ENCODE measurements at places on chromosomes 11 and 22.
A peak's percentile ranks its signal among the peaks of the same experiment; 100 is the strongest.

DNA sequence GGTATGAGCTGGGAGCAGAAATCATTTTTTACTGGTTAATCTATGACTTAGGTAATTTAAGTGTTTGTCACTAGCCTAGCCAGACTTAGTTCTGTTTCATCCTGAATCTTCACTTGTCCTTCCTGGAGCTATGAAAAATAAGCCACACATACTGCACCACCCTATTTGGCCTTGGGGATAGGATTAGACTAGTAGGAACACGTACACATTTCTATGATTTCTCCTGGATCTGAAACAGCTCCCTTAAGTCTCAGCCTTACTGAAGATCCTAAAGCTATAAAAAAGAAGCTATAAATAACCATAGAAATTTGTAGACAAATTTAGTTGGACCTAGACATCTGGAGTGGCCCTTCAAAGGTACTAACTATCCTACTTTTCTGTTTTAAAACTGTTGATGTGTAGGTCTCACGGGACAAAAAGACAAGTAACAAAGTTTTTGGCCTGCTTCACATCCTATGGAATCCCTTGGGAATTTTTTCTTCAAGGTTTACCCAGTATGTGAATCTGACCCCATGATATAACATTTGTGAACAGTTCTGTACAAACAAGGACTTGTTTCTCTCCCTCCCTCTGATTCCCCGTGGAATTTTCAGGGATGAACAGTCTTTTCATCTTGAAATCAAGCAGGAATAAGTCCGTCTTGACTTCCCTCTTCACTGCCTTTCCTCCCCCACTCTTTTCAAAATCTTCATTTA, 275.0 kb downstream of the FAM76B start:
- DNase-seq = no peak

DNA sequence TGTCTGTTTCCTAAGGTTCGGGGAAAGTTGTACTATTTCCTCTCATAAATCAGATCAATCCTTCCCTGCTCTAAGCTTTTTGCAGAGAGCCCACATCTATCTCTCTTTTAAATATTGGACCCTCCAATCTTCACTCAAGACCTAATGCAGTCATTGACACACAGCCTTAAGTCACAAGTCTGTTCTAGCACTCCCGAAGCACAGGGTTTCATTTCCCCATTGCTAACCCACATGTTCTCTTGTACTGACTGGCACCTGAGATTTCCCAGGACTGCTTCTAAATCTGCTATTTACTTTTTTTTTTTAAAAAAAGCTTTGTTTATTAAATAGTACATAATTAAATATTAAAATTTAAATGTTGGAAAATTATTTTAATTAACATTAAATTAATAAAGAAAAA, 674.7 kb downstream of the TBC1D22A start:
- DNase-seq = no peak

- DNase-seq = no peak
Observed at GRCh38 chr22:27250886-27251285, 550.7 kb downstream of the MN1 start.

GRCh38 chr11:130077671-130078070, 8.0 kb downstream of the APLP2 start:
- DNase-seq = no peak

DNA sequence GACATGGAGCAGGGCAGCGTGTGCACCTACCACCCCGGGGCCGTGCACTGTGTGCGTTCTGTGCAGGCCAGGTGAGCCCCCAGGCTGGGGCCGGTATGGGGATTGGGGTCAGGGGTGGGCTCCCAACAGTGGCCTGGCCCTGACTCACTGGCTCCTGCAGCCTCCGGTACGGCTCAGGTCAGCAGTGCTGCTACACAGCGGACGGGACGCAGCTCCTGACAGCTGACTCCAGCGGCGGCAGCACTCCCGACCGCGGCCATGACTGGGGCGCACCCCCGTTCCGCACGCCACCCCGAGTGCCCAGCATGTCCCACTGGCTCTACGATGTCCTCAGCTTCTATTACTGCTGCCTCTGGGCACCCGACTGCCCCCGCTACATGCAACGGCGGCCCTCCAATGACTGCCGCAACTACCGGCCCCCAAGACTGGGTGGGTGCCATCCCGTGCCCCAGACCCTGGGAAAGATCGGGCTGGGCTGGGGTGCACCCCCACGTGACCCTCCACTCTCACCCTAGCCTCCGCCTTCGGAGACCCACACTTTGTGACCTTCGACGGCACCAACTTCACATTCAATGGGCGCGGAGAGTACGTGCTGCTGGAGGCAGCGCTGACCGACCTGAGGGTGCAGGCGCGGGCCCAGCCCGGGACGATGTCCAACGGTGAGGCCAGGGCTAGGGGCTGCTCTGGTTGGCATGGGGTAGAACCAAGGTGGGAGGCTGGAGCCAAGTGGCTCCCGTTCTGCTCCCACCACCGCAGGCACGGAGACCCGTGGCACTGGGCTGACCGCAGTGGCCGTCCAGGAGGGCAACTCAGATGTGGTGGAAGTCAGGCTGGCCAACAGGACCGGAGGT, 4.4 kb downstream of the SUSD2 start:
- no peak for DNase-seq

DNA sequence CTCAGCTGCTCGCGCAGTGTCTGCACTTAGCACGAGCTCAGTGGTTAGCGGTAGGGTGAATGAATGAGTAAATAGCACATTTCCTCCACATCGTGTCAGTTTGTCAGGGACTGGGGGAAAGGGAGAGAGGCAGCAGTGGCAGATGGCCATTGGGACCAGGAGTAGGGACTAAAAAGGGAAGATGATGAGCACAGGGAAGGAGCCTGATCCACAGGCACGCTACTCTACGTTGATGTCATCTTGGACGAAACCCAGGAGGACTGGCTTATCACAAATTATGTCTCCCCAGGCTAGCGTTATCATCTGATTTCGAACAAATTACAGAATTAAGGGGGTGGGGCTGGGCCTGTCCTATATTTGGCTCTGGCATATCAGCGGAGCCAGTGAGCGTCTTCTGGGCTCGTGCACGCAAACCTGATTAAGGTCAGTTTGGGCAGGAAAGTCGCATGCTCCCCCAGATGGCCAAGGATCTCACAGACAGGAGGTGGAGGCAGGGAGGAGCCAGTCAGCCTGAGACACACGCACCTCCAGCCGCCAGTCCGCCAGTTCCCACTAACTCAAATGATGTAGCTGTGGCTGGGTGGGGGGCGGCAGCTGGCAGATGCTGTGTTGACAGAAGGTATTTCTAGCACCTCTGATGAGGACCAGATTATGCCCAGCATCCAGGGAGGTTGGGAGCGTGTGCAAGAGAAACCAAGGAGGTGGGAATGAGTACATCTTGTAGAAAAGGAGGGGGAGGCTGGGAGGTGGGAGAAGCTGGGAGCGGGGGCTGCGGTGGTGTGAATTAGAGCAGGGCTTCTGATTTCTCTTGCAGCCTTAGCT, 97.4 kb upstream of the PRDM11 start:
- DNase-seq = no peak

GRCh38 chr22:48256776-48257684, 1494.6 kb downstream of the TBC1D22A start:
- DNase-seq = no peak

- peak; percentile 39 for DNase-seq
Observed at GRCh38 chr22:42621505-42622002, 6.9 kb upstream of the POLDIP3 start.

- peak; percentile 28 for DNase-seq
Observed at GRCh38 chr11:67272327-67273259, 6.3 kb downstream of the GRK2 start.

DNA sequence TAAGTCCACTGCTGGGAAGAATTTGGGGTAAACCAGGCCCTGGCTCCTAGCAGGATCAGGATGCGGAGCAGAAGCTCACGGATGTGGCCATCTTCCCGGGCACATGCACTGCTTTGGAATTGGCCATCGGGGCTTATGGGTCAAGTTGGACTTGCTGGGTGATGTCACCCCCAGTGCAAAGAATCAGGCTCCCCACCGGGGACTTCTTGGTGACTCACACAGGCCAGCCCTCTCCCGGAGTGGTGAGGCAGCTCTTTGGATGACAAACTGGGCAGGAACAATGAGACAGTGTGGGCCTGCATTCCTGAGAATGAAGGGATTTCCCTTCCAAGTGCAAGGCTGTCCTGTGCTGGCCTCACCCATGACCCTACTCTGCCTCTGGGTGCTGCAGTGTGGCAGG, 128.8 kb upstream of the ANO1 start:
- DNase-seq = no peak

DNA sequence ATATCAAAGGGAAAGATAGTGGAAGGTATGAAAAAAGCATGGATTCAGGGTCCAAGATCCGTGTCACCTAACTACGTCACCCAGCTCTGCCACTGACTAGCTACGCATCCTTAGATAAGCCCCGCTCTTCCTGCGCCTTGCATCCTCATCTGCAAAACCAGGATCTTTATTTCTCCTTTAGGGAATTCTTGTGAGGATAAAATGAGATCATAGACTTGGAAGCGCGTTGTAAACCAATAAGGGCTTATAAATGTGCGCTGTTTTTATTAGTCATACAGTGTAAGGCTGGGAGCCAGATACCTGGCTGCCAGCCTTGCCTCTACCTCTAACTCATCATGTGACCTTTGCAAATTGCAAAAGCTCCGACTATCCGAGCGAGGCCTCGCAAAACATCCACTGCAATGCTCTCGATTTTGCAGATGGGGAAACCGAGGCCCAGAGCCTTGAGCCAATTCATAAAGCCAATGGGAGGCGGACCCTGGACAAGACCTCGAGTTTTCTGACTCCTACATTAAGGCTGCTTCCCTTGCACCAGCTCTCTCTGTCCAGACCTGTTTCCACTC, 753 bp downstream of the PRPF19 start:
- DNase-seq = peak; percentile 23

GRCh38 chr11:36403661-36404060, 106.4 kb downstream of the TRAF6 start:
- DNase-seq = no peak

GRCh38 chr11:64231546-64231945, 1.2 kb downstream of the DNAJC4 start:
- no peak for DNase-seq

DNA sequence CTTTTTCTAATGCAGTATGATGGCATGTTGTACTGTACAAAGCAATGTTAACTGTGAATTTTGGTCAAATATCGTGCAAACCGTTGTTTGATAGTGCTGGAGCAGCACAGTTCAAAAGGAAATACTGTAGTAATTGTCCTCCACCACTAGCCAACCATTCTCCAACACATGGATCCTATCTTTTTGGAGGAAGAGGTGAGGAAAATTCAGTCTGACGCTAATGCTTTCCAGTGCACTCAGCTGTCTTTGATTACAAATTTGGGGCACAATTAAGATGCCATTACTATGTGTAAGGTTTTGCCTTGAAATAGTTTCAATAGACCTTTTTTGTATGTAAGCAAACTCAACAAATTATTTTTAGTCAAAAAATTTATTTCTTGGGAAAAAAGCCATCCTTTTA, 240.5 kb upstream of the CCDC179 start:
- DNase-seq = no peak

DNA sequence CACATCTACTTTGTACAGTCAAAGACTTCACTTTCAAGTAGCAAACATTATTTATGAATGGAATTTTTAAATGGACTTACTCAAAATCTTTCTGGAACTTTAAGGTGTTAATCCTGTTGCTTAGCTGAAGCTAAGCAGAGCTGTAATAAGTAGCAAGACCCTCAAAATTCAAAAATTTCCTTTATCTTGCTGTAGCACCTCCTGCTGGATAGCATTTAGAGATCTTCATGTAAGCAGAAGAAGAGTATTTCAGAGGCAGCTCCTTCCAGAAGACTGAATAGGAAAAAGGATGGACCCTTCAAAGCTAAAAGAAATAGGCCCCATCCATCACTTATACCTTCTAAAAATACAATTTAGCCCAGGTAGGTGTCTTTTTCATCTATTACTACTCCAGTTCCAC, 3.4 kb downstream of the PHF21A start:
- no peak for DNase-seq

DNA sequence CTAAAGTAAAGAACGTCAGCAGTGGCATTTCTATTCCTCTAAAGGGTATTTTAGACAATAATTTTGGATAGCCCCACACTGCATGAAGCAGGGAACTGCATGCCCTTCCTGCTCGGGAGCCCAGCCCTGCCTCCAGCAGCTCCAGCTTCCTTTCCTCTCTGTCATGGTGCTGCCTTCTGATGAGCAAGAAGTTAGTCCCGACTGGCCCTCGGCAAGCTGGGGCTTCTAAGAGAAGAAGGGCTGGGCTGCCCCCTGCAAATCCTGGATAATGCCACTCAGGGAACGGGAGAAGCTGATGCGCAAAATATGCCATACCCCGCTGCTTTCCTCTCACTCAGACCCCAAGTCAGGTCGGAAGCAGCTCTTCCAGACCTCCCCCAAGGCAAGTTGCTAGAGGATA, 296.4 kb downstream of the ETS1 start:
- DNase-seq = no peak

DNA sequence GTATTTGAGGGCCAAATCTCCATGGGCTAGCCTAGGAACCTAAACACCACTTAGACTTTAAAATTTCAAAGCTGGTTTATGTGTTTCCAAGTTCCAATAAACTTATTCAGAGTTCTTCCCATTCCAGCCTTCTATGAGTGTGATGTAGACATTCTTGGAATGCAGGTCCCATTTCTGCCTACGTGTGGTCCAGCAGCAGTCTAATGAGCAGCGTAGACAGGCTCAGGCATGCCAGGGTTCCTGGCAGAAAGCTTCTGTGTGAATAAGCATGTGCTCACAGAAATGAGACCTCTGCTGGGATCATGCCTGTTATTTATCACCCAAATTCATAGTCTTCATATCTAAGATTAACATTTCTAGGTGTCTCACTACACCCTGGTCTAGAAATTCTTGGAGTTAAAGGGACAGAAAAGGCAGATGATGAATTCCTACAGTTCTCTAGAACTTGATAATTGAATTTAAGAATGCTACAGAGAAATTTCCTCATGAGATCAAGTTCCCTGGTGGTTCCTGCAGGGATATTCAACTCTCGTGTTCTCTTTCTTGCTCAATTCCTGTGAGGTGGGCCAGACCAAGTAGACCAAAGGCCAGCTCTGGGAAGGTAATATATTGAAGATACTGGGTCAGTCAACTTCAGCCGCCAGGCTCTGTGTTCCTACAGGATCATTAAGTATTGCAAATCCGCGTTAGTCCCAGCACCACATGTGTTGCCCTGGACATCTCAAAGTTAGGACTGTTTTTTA, 17.6 kb downstream of the RNF185 start:
- DNase-seq = no peak

DNA sequence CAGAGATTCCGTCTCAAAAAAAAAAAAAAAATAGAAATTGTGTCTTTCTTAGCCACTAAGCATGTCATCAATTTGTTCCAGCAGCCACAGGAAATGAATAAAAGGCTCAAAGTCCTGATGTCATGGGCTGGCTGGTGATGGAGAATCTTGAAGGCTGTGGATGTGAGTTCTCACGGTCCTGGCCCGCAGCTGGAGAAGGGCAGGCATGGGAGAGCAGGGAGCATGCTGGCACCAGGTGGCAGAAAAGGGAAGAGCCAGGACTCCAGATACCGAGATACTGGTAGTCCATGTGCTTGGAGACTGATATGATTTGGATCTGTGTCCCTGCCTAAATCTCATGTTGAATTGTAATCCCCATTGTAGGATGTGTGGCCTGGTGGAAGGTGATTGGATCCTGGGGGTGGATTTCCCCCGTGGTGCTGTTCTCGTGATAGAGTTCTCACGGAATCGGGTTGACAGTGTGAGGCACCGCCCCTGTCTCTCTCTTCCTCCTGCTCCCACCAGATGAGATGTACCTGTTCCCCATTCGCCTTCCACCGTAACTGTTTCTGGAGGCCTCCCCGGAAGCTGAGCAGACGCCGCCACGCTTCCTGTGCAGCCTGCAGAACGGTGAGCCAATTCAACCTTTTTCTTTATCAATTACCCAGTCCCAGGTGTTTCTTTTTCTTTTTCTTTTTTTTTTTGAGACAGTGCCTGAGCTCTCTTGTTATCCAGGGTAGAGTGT, 18.1 kb downstream of the MRGPRD start:
- DNase-seq = peak; percentile 66

Data from central memory CD4-positive, alpha-beta T cell (primary cell).